ENCODE measurements at places on chromosomes 16 and 17. TPM values are rescaled to one million over a fixed set of nuclear protein-coding genes. Genes with fewer than 3 reads are reported as not detected.

Gene SLC12A3
- total RNA-seq: not detected

Gene HCRT
- total RNA-seq: not detected

Gene LITAFD
- not detected for total RNA-seq

Gene KRT40
- not detected for total RNA-seq

Gene EPOP
- total RNA-seq: 0.72 TPM

Gene IL21R
- total RNA-seq: 1.2 TPM

Gene RUNDC1
- total RNA-seq: 13.4 TPM

Measured in smooth muscle cell of the pulmonary artery (primary cell).